Fibroblast of skin of right biceps (primary cell): ENCODE measurements at places on chromosomes 1 and 21.
A peak's percentile ranks its signal among the peaks of the same experiment; 100 is the strongest.

GRCh38 chr1:110438893-110439292 lies 12.1 kb upstream of the PROK1 start:
- DNase-seq: no peak

DNA sequence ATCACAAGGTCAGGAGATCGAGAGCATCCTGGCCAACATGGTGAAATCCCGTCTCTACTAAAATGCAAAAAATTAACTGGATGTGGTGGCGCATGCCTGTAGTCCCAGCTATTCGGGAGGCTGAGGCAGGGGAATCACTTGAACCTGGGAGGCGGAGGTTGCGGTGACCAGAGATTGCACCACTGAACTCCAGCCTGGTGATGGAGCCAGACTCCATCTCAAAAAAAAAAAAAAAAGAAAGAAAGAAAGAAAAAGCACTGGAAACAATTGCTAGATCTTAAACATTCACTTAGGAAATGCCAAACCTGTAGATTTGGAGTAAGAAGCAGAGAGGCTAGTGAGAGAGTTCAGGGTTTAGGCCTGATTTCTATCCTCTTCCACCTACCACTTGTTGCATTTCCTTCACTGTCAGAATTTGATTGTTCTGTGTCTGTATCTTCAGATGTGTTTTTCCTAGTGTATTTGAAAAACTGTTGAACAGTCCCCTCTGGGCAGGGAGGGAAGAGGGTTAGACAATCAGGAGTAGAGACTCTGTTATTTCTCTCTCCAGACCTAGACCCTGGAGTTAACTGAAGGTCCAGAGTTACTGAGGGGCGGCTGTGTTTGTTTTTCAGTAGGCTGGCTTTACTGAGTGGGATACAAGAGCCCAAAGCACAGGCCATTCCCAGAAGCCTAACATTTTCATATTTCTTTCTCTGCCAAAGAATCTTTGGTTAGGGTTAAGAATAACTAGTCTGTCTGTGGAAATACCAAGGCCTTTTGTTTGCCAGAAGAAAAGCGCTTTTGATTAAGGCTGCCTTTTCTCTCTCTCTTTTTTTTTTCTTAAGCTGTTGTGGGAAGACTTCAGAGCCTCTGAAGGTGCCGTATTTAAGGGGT lies 31.1 kb upstream of the MACF1 start:
- no peak for DNase-seq

DNA sequence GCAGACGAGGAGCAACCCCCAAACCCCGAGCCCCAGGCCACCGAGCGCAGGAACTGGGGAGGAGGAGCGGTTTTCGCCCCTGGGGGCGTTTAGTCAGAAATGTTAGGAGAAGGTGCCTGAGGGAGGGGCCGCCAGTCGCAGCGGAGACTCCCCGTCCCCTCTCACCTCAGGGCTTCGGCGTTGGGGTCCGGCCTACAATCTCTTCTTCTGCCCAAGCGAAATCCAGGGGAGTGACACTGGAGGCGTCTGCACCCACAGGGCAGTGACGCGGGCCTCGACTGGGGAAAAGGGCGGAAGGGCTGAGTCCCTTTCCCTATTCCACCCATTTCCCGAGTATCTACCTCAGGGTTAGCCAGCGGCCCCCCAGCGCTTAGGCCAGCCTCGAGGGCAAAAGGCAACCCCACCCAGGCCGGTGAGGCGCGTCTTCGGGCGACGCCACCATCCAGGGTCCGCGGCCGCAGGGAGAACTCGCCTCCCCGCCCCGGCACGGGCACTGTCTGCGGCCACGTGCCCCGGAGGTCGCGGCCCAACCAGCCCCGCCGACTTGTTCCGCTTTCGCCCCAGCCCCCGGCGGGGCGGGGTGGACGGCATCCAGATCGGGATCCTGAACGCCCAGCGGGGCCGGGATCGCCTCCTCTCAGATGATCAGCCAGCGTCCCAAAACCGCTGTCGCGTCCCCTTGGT lies 118.7 kb upstream of the BARHL2 start:
- DNase-seq: no peak

- DNase-seq: no peak
Measured at GRCh38 chr1:36642802-36643201, 160.1 kb upstream of the CSF3R start.

DNA sequence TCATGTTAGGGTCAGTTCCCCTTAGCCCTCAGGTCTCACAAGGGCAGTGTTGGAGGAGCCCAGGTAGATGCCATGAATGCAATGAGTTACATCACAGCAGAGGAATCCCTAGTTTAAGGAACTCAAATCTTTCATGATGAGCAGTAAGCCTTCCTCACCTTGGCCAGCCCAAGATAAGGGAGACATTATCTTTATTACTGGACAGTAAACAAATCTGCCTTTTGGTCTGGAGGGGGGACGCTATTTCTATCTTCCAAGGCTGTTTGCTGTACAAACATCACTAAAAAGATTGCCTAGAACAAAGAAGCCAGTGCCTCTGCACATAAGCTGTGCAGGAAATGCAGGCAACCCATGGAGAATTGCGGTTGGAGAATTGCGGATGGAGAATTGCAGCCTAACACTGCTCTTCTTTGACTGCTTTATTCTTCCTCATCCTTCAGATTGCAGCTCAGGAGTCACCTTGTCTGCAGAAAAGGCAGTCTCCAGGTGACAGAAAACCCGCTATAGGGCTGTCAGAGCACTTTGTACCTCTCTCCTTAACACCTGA lies 2.3 kb upstream of the CHI3L1 start:
- no peak for DNase-seq

DNA sequence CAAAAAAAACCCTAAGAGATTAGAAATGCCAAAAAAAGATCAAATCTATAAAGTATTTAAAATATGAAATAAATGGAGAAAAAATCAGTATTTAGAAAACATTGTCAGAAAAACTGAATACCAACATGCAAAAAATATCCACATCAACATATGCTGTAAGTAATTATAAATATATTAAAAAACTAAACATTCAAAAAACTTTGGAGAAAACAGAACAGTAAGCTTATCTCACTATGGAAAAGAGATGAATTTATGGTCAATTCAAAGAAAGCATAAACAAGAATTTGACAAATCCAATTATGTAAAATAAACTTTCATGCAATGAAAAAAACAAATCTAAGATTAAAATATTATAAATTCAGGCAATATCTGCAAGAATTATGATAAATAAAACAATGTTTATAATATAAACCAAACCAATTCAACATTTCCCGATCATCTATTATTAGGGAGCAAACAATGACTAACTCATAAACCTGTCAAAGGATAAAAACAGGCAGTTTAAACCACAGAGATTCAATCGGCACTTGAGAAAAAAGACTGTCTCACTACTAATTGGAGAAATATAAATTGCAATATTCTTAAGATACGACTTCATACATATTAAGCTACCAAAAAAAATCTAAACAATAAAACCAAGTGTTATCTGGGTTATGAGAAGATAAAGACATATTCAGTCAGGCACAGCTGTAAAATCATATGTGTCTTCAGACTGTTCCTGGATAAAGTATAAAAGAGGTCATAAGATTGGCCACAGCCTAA lies 21.8 kb downstream of the EYA3 start:
- DNase-seq: no peak

GRCh38 chr1:27868932-27869718 lies 3.2 kb upstream of the THEMIS2 start:
- DNase-seq: no peak

DNA sequence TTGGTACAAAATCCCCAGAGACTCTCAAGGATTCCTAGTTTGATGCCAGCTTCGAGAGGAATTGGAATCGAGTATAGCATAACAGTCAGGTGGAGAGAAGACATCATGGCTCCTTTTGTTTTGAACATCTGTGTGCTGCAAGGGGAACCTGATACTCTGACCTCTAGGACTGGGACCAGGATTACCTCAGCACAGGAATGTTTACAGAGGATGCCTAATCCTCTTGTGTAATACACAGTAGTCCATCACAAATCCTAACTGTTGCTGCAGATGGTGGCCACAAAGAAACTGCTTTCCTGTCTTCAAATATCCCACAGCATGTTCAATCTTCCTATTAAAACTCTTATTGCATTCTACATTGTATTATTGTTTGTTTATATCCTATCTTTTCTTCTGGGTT lies 111.8 kb upstream of the PRMT6 start:
- DNase-seq: no peak

GRCh38 chr21:29658934-29659203 lies 280.9 kb downstream of the GRIK1 start:
- no peak for DNase-seq

- no peak for DNase-seq
Measured at GRCh38 chr1:43363935-43364525, 3.8 kb downstream of the ELOVL1 start.

GRCh38 chr1:56286956-56287355 lies 292.4 kb downstream of the PLPP3 start:
- DNase-seq: no peak

GRCh38 chr21:16992448-16992847 lies 520.4 kb upstream of the CXADR start:
- no peak for DNase-seq

- DNase-seq: no peak
Measured at GRCh38 chr1:146051452-146051851, 29.9 kb upstream of the HJV start.

DNA sequence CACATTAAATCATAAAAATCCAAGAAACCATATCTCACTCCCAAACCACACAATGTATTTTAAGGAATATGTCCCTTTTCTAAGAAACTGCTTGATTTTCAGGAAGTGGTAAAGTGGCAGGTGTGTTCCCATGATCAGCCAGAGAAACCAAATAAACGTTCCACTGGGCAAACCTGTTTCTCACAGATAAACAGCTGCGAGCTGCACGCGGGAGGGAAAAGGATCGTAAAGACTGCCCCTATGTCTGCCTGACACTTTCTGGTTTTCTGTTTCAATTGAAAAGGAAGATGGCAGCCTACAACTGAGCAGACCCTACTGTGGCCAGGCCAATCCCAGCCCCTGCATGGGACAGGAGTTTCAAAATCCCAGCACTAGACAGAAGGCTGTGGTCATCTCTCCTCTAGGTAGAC lies 36.6 kb downstream of the HIVEP3 start:
- DNase-seq: no peak

DNA sequence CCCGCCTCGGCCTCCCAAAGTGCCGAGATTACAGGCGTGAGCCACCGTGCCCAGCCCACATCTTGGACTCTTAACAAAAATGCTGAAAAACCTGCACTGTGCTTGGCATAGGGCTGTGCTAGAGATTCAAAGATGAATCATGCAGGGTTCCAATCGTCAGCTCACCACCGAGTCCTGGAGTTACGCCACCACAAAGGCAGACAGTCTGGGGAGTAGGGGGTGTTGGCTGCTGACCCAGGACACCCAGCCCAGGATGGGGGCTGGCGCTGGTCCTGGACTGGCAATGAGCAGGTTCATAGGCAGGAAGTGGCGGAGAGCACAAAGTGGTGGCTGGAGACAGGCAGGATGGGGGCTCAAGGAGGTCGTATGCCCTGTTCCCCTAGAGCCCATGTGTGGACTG lies 16.0 kb downstream of the PSRC1 start:
- DNase-seq: peak; percentile 71

GRCh38 chr21:38631206-38631605 lies 132.9 kb upstream of the ERG start:
- DNase-seq: peak; percentile 78

GRCh38 chr1:212482006-212482636 lies 49.4 kb downstream of the NENF start:
- DNase-seq: no peak

GRCh38 chr1:8506456-8506855 lies 188.5 kb downstream of the SLC45A1 start:
- DNase-seq: no peak

DNA sequence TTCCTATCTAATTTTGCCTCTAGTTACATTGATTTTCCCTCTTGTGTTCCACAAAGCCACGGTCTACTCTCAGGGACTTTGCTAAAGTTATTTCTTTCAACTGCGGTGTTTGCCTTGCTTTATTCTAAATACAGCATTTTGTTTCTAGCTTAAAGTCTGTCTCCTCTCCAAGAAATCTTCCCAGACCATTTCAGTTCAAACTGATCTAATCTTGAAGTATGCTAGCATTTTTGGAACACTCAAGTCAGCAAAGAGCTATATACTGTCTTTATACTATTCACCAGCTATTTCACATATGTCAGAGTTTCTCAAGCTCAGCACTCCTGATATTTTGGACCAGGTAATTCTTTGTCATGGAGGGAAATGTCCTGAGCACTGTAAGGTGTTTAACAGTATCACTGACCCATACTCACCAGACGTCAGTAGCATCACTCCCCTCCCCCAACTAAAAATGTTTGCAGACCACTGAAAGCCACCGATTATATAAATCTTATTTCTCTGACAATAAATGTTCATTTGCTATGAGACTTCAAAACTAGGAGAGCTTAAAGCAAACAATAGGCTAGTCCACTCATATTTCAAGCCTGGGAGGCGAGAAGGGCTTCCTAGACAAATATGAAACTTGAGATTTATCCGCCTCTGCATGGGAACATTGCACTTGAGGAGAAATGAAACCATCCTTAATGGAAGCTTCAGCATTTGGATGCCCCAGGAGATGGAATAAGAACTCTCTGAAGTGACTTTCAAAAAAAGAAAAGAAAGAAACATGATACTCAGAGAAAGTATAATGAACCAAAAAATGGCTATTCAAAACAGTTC lies 81.1 kb downstream of the KIAA0319L start:
- DNase-seq: no peak

- DNase-seq: no peak
Measured at GRCh38 chr1:66788231-66788939, 12.7 kb downstream of the INSL5 start.

GRCh38 chr1:20950679-20951078 lies 163.6 kb upstream of the HP1BP3 start:
- DNase-seq: no peak
